ENCODE measurements at places on chromosomes 7 and 10.

- no peak for DNase-seq
Observed at GRCh38 chr10:48573045-48573444, 31.8 kb downstream of the ARHGAP22 start.

- DNase-seq = peak; percentile 73
Observed at GRCh38 chr7:137717811-137718271, 128.9 kb downstream of the DGKI start.

GRCh38 chr10:76711222-76711997, 926.2 kb downstream of the KCNMA1 start:
- DNase-seq = no peak

GRCh38 chr7:150453181-150453580, 2.8 kb downstream of the GIMAP8 start:
- DNase-seq = no peak

DNA sequence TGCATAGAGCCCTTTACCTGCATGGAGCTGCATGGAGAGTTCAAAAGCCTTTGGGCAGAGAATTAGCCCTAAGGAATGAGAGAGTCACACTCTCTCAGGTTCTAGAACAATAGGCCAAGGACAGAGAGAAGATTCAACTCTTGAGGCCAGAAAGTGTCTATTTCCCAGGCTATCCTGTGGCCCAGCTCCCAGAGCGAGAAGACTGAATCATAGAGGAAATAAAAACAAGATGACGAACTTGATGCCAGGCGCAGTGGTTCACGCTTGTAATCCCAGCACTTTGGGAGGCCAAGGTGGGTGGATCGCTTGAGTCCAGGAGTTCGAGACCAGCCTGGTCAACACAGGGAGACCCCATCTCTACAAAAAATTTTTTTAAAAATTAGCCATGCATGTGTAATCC, 18.3 kb upstream of the PODXL start:
- DNase-seq = no peak

DNA sequence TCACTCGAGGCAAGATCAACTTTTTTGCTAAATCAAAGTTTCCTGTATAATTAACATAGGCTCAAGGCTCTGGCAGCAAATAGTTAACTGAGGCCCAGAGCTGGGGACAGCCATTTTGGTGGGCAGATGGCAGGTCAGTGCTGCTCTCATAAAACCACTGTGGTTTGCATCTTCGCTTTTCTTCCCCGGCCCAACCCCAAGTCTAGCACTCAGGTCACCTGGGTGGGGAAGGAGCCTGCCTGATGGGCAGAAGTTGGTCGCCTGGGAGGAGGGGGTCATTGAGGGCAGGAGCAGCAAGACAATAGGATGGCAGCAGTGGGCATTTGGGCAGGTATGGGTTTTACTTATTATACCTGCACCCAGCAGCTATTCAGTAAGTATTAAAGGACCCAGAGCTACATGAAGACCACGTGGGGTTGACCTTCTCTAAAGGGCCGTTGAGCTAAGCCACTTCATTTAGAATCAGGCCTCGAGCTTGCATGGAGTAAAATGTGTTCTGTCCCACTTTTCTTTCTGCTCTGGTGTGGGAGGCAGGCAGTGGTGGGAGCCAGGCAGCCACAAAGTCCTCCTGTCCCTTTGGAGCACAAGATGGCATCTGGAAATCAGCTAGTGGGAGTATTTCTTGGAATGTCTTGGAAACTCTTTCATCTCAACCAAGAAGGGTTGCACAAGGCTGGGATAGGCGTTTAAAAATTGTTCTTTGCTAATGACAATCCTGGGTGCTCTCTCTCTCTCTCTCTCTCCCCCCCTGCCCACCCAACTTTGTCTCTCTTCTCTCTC, 133.4 kb downstream of the SPAG6 start:
- no peak for DNase-seq

DNA sequence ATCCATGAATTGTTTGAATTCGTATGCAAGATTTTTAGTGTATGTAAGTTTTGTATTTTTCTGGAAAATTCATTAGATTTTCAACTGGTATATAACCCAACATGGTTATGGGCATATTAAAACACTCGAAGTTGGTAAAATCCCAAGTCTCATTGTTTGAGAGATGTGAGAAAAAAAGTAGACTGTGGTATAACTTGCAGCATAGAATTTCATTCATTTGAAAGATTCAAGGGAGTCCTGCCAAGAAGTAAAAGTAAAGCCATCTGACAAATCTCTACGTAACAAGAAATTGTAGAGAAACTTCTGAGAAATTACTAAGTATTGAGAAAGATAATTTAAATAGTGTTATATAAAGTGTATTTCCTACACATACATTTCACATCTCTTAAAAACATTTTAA, 40.2 kb downstream of the SEMA3E start:
- no peak for DNase-seq

GRCh38 chr10:102610441-102610887, 33.8 kb upstream of the TRIM8 start:
- no peak for DNase-seq
